Astrocyte (in vitro differentiated cells and primary cell): ENCODE measurements at places on chromosomes 6 and 20.

DNA sequence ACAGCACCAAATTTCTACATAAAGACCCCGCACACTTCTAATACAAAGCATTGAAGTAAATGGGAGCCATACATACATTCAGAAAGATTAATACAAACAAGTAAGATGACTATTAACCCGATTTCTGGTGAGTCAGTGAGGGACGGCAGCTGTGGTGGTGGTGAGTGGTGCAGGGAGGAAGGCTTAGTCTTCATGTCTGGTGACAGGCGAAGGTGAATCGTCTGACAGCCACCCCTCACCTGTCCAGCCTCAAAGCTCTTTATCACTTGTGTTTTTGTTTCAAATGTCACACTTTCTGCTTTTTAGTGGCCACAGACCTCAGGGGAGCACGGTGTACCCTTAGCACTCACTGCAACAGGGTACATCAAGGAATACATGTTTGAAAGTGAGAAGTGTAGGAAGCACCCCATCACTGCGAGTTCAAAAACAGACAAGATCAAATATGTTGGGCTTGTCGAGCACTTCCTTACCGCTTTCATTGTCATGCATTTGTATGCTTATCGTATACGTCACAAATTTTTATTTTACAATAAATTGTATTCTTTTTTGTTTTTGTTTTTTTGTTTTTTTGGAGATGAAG, 63.5 kb downstream of the IRF4 start:
- no peak for DNase-seq

GRCh38 chr6:15484140-15484539, 178.7 kb downstream of the DTNBP1 start:
- no peak for DNase-seq

DNA sequence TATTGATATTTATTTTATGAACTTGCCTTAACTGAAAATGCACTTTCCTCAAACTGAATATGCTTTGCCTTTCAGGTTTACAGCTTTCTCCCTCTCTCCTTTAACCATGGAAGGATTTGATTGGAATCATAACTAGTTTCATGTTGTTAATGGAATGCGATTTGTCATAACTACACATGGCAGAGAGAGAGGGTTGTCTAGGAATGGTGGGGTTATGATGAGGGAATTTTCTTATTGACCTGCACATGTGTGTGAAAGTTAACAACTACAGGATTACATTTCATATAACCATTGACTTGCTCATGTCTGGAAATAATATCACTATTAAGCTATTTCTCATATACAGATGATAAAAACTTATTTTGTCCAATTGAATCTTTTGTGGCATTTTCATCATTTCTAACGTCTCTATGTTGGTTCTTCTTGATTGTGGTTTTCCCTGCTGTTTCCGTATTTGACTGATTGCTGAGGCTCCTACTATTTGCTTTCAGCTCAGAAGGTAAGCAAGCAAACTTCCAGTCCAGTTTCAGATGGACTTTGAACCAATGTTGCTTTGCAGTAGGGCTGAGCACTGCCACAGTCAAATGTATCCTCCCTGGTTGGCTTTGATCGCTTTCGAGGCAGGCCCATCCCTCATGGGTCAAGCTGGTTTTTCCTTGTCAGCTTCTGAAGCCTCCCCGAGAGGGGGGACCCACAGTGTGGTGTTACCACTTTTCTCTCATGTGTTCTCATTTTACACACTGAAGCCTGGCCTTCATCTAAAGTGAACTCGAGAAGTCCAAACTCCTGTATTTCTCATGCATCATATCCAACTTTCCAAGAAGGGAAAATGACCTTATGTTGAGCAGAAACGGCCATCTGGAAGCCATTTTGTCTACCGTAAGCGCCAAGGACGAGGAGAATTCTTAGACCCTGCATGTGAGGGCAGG, 7.6 kb upstream of the CCN2 start:
- no peak for DNase-seq

GRCh38 chr20:38520261-38520660, 47.6 kb downstream of the RALGAPB start:
- no peak for DNase-seq

- DNase-seq = peak; percentile 85
Measured at GRCh38 chr20:31704225-31705119, 18.2 kb downstream of the BCL2L1 start.

DNA sequence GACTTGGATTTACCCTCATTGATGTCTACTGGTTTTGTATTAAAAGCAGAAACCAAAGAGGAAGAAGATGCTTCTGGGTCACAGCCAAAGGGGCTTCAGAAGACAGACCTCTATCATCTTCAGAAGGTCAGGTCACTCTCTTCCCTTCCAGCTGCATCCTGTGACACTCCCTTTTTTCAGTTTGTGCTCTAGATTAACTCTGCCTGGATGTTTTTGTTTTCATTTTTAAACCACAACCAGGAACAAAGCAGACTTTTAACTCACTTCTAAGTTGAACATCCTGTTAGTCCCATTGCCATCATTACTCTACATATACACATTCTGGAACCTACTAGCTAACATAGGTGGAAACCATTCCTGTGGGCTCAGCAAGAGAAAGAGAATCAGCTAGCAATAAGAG, 45.2 kb downstream of the AKIRIN2 start:
- no peak for DNase-seq

- no peak for DNase-seq
Measured at GRCh38 chr20:35643045-35643444, 21.7 kb downstream of the CPNE1 start.
